Sigmoid colon (tissue), 7 donors: ENCODE measurements at places on chromosomes 12 and 14. TPM values are rescaled to one million over a fixed set of nuclear protein-coding genes. Genes with fewer than 3 reads are reported as not detected.
A peak's percentile ranks its signal among the peaks of the same experiment; 100 is the strongest.

DEGS2 gene
- 0.54 TPM for total RNA-seq

PMCH gene
- total RNA-seq = not detected

DNA sequence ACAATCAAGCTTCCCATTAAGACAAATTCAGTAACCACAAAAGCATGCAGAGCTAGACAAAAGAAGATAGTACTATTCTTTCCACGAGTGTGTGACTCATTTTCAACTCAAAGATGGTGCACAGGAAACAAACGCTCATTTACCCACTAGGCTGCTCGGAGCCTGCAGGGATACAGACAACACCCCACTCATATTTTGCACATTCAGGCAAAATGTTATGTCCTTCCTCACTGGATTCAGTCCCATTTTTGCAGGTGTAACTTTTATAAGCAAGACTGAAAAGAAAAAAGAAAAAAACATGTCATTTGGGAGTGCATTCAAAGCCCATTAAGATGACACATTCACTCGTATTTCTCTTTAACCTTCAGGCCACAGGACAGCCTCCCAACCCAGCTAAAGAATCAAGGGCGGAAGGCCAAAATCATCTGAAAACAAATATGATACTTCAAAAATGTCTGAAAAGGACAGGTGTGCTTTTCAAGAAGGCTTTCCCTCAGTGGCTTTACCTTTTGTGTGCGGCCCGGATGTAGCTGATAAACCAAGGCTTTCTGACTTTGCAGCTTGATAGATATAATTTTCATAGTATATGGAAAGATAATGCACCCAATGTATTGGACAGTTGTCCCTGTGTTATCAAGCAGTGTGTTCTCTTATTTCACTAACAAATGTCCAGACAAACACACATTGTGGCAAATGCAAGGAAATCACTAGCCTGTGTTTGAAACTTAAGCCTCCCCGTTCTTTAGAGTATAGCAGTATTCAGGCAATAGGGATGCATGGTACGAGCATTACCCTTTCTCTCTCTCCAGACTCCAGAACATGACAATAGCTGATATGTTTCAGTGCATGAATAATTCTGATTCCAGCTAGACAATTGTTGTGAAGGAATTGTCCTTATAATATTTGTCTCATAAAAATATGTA lies 147.8 kb upstream of the KRR1 start:
- H3K4me1 ChIP-seq = no peaks in the 10 kb centered on the region
- no peaks in the 10 kb centered on the region for H3K36me3 ChIP-seq
- no peak overlapping the region for H3K27ac ChIP-seq

DNA sequence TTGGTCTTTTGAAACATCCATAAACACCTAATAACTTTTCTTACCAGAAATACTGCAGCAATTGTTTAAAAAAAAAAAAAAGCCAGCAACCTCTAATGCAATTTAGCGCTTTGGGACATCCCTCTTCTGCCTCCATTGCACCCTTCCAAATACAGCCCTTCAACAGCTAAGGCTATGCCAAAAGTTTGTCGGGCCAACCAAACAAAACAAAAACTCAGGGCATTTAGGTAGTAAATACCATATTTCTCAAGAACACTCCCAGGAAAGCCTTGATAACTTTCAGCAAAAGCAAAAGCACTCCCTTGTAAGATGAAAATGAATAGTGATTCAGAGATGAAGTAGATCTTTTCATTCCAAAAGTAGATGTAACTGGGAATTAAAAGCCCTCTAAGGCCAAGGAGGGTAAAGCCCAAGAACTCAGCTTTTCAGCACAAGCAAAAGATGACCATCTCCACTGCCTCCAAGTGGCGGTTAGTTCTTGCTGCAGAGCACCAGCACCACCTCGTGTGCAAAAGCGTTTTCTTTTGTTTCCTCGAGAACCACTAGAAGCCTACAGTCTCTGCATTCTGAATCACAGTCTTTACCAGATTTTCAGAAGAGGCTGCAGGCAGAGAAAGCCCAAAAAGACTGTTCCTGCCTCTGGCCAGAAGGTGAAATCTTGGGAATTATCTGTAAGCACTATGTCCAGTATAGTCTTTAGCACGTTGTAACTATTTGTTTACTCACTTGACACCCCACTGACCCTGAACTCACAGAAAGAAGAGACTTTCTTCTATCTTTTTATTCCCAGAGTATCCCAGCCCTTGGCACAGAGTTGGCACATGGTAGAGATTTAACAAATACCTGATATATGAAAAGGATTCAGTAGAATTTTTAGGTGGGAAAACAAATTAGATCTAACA lies 53.1 kb downstream of the SIX6 start:
- no peaks in the 10 kb centered on the region for H3K27me3 ChIP-seq
- no peaks in the 10 kb centered on the region for H3K4me1 ChIP-seq
- DNase-seq = peak; percentile 67
- no peak overlapping the region for H3K27ac ChIP-seq
- no peaks in the 10 kb centered on the region for H3K36me3 ChIP-seq
- H3K4me3 ChIP-seq = no peak overlapping the region

- H3K4me1 ChIP-seq = peaks cover 19% of the 10 kb centered on the region
- no peaks in the 10 kb centered on the region for H3K36me3 ChIP-seq
- peak; percentile 93 for DNase-seq
- H3K27me3 ChIP-seq = no peaks in the 10 kb centered on the region
These were observed at the start of gene TMEM120B for GRCh38 chr12:121712461-121713256. Gene TMEM120B (plus strand): TSS chr12:121712752. CDS start chr12:121712896, 144 bp downstream.
